SHP77 (cell line): ENCODE measurements at places on chromosomes 1 and 21.

DNA sequence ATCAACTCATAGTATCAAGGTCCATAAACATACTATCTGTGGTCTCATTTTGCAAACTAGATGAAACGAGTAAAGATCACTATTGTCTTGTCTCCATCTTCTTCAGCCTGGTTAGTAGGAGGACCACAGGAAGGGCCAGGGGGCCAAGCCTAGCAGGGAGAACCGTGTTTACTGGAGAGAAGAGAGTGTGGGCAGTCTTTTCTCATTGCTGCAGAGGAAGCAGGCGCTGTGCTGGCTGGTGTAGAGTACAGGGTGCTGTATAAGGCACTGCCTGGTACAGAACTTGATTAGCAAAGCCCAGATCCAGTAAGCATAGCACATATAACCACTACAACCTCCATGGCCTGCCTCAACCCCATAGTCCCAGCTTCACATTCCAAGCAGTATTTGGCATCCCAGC is 10.0 kb upstream of the B4GALT3 start:
- DNase-seq: no peak

- no peak for DNase-seq
These were observed 81.9 kb upstream of the RGS2 start for GRCh38 chr1:192726820-192727504.

DNA sequence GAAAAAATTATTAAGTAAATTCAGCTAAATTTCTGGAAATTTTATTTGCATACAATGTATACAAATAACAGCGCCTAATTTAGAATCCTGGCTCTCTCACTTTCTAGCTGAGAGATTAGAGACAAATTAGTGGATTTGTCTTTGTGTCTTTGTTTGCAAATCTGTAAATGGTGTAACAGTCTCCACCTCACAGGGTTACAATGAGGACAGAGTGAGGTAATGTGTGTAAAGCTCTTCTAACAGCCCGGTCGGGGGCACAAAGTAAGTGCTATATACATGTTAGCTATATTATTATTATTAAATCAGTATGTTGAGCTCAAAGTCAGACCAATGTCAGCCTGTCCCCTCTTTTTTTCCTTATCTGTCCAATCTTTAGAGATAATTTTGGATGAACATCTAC is 5.0 kb upstream of the ADAMTSL4 start:
- peak; percentile 62 for DNase-seq

DNA sequence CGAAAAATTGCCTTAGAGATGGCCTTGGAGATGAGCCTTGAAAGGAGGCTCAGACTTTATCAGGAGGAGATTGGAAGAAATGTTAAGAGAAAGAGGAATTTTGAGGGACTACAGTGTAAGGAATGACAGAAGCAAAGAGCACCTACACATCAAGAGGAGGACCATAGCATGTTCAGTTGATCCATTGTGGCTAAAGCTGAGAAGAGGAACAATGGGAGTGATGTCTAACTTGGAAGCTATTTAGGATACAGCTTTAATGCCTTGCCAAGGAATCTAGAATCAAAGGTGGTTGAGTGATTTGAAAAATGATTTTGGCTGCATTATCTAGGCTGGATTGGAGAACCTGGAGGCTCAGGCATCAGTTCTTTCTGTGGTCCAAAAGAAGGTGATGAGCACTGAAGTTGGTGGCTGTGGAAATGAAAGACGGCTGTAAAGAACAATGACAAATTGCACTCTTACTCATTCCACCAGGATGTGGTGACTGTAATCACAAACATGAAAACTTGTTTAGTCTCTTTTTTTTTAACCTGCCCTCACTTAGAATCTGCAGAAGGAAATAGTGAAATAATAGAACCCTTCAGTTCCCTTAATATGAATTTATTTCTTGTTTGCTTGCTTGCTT is 11.3 kb downstream of the FAM20B start:
- DNase-seq: no peak

DNA sequence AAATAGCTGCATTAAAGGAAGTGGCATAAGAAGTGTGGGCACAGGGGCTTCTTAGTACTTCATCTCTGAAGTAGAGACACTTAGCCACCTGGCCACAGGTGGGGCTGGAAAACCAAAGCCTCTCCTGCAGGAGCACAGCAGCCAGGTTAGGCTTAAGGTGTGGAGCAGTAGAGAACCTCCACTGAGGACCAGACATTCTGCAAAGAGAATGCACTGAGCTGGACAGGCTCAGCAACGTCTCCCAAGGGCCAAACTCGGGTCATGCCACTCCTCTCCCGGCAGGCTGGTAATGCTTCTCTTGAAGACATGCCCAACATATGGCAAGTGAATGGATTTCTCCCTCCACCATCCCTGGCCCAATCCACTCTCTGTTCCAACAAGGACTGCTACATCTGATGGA is 33.0 kb upstream of the LRRC38 start:
- no peak for DNase-seq

GRCh38 chr21:14064296-14064645 is 146.5 kb downstream of the LIPI start:
- DNase-seq: no peak
